ENCODE measurements at places on chromosomes 7 and 10. TPM values are rescaled to one million over a fixed set of nuclear protein-coding genes. Genes with fewer than 3 reads are reported as not detected.

GRCh38 chr7:144549861-144550260, 146.4 kb upstream of the NOBOX start:
- no peak for DNase-seq

- DNase-seq, result no peak
Measured at GRCh38 chr7:70657989-70658632, 473.8 kb upstream of the GALNT17 start.

DNA sequence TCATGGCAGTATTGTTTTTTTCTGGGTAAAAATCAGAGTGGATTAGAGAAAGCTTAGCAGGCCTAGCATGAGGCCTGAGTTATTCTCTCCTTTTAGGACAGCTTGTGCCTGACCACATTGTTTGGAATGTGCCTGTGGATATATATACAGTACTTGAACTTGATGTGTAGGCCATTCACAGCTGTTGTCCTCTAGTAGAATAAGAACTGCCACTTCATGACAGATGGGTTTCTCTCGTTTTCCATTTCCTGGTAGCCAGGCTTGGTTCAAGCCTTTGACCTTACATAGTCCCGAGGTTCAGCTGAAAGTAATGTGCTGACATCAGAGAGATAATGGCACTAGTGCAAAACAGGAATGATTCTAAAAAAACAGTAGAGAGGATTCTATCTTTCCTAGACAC, 473.9 kb downstream of the AUTS2 start:
- DNase-seq, result peak; percentile 85

- no peak for DNase-seq
Measured at GRCh38 chr7:134996097-134996550, 9.8 kb downstream of the AGBL3 start.

HMX2 gene
- 1.1 TPM for polyA plus RNA-seq

DNA sequence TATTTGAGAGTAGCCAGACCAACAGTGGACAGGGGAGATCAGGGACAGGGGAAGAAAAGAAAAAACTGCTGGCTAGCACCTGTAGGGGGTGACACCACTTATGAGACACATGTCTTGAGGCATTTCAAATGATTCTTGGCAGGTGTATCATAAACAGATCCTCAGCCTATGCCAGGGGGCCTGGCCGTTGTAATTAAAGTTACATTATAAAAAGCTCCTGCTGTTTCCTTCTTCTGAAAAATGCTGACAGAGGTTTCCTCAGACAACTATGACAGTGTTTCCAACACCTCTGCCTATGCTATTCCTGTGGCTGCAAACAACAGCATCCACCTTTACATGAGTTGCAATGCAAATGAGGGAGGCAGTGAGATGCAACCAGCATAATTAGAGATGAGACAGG, 281.0 kb upstream of the PTER start:
- no peak for DNase-seq

DNA sequence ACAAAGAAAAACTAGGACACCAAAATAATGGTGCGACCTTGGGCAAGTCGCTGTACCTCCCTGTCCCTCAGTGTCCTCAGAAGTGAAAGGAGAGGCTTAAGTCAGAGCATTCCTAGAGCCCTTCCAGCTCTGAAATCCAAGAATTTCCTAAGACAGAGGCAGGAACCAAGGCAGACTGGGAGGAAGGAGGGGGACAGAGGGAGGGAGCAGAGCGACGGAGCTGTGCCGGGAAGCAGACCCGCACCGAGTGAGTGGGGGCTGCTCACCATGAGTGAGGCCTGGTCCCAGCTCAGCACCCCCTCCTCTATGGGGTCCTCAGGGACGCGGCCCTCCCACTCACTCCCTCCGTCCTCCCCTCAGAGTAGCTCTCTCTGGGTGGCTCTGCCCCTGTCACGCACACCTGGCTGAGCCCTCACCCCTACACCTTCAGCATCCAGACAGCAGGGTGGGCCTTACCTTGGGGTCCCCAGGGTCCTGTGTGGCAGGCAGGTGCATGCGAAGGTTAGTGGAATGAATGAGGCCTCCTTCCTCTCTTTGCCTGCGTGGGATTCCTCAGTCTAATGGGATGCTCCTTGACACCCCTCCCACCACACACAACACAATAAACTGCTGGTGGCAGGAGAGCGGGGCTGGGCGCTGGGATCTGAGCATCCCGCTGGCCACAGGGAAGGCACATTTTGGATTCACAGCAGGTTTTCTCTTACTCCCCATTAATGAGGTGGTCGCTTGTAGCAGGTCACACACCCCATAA, 4.6 kb upstream of the SMARCD3 start:
- DNase-seq, result no peak

NPC1L1 gene
- 63.9 TPM for polyA plus RNA-seq

CYP3A7 gene
- 1.8 TPM for polyA plus RNA-seq

ADCY1 gene
- 1.4 TPM for polyA plus RNA-seq

DNA sequence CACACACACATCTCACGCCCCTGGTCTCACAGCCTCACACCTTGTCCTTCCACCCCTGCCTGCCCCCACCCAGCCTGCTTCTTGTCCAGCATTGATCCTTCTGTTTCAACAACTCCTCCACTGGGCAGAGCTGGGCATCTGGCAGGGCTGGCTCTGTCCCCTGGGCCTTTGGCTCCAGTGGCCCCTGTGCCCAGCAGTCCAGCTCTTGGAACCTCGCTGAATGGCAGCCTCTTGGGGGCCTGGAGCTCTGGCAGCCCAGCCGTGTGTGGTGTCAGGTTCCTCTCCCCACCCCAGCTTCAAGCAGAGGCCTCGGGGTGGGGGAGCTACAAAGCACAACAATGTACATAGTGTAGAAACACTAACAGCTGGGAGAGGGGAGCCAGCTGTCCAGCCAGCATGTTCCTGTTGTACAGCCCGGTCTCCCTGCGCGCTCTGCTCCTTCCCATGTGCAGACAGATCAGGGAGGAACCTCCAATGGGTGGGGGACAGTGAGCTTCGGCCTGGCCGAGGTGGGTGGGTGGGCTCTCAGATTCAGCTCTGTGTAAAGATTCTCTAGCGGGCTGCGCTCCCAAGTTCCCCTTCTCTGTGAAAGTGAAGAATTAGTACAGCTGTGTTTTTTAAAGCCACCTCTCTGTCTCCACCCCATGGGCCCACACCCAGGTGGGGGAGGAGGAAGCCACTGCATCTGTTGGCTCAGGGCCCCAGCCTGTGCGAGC, 19.4 kb downstream of the ZMIZ2 start:
- peak; percentile 68 for DNase-seq

- no peak for DNase-seq
Measured at GRCh38 chr10:106086391-106086790, 1078.1 kb downstream of the SORCS1 start.

EZH2 gene
- polyA plus RNA-seq, result 20.1 TPM

DNA sequence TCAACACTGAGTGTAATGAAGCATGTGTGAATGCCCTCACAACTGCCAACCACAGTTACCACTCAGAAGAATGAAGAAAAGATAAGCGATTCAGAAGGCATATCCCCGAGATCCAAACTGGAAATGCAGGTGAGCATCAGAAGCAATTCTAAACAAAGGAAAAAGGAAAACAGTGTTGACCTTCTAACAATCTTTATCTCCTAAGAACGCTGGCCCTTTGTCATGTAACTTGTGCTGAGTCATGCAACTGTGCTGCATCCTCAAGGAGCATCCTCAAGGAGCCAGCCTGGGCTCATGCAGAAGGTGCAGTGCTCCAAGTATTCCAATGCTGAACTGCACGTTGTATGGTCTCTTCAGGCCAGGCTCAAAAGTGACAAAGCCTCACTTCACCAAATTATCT, 30.6 kb downstream of the SEC61G start:
- no peak for DNase-seq

- no peak for DNase-seq
Measured at GRCh38 chr7:128821724-128822123, 8.5 kb upstream of the FLNC start.

- DNase-seq, result no peak
Measured at GRCh38 chr10:102948786-102949185, 30.7 kb downstream of the CNNM2 start.

- DNase-seq, result no peak
Measured at GRCh38 chr10:71975087-71975870, 11.1 kb downstream of the CHST3 start.

DNA sequence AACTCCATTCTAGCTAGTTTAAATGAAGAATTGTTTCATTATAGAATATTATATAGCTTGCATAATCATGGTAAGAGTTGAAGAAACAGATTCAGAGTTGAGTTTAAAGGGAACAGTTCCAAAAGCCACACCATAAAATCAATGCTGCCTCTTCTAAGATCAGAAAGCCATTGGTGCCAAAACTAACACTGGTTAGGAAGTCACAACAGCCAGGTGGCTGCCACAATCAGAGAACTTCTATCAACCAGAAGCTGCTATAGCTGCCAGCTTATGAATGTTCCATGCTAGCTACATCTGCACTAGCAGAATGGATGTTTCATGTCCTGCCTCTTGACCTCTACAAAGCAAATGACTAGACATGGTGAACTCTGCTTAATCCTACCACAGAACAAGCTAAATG, 583.1 kb upstream of the LRRN3 start:
- no peak for DNase-seq

DNA sequence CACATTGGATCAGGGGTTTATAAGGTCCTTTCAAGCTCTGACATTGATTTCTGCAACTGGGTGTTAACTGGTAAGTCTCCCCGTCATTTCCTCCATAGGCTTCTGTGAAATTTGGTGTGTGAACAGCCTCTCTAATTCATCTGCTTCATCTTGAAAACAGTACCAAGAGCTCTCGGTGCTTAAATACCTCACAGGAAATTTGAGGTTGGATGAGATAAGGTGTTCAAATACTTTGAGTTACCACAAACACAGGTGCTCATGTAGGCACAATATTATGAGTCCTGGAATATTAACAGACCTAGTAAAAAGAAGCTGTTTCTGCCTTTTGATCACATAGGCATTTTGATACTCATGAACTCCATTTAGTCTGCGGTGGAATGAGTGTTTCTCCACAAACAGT, 85.2 kb downstream of the RTKN2 start:
- DNase-seq, result no peak

DNA sequence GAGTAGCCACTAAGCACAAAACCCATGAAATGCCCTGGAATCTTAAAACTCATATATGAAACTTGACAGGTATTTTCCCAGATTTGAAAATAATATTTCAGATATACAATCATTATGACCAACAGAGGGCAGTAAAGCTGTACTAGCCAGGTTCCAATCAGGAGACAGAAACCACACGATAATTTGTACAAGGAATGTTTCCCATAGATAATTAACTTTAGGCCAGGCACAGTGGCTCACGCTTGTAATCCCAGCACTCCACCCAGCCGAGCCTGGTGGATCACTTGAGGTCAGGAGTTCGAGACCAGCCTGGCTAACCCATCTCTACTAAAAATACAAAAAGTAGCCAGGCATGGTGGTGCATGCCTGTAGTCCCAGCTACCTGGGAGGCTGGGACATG, 31.0 kb upstream of the NUB1 start:
- no peak for DNase-seq

GRCh38 chr10:100829933-100830727, 82.6 kb upstream of the SLF2 start:
- no peak for DNase-seq

DNA sequence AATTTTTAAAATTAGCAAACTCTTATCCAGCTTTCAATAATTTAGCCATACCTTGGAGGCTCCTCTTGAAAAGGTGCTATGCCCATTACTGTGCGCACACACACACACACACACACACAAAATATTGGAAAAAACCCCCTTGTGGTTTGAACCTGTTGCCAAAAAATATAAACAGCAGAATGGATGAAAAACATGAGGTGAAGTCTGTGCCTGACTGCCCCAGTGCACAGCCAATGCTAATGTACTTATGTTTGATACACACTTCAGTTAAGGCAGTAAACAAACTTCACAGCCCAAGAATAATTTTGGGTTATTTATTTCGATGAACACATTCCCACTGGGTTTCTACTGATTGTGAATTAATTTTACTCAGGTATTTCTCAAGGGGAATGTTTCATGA, 113.2 kb upstream of the SEM1 start:
- DNase-seq, result no peak

DNA sequence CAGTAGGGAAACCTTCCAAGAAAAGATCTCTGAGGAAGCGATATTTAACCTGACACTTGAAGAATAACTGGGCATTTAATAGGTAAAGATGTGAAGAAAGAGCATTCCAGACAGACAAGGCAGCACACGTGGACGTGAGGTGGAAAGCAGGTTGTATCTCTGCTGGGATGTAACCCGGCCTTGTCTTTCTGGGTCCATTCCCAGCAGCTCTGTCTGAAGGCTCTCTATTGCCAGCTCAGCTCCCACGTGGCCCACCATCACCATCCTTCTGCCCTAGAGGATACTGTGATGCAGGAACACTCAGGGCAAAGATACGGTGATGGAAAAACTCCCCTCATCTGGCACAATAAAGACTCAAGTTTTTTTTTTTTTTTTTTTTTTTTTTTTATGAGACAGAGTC, 137.7 kb downstream of the RSU1 start:
- no peak for DNase-seq

- peak; percentile 45 for DNase-seq
Measured at GRCh38 chr10:97185326-97186058, at the start of gene SLIT1. SLIT1 (minus strand) TSS chr10:97185959; CDS start chr10:97185674, 285 bp downstream.

Measured in large intestine (tissue), 12 donors.